ENCODE measurements at places on chromosomes 3 and 15.

DNA sequence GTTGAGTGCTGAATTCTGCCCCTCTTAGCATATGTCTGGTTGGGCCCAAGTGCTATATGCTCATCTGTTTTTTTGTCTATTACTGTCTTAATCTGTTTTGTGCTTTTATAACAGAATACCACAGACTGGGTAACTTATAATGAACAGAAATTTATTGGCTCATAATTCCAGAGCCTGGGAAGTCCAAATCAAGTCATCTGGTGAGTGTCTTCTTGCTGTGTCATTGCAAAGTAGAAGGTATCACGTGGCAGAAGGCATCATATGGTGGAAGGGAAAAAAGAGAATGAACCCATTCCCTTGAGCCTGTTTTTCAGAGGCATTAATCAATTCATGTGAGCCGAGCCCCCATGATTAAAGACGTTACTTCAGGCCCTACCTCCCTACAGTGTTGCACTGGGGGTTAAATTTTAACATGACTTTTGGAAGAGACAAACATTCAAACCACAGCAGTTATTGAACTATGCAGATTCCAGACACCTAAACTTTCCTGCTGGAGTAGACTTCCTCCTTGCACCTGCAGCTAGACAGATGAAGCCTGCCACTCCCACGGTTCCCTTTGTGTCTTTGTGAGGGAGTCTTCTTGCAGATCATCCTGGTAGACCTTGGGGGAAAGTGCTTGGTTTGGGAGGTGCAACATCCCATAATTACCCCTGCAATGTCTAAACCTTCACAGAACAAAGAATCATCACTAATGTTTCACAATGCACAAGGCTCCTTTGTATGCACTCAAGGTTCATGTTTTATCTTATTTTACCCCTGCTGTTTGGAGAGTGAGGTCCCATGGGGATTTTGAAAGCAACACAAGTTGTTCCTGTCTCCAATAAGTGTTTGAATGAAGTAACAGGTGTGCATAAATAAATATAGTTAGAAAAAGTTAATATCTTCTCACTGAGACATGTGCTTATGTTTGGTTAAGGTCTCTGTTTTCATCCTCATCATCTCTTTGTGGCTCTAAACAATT, 64.7 kb upstream of the XCR1 start:
- no peak for DNase-seq

DNA sequence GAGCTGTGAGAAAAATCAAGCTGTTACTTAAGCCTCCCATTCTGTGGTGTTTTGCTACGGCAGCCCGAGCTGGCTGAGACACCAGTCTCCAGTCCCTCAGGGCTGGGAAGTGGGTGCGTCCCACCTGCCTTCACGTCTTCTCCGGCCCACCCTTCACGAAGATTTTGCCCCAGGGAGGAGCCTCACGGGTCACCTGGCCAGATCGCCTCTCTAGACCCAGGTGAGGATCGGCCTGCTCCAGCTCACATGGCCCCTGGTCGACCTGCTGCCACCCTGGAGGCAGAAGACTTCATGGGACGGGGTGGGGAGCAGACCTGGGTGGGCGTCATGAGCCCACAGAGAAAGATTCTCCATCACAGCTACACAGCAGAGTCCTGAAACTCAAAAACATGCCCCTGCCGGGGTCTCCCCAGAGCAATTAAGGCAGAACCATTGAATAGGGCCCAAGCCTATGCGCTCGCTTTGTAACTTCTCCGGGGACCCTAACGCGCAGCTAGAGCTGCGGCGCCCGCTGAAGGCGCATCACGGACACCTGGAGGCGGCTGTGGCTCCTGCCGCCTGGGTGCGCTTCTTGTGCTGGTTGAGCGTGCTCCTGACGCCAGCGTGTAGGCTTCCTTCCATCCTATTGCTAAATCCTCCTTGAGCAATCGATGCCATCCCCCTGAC, 92.6 kb upstream of the ALDH1A3 start:
- DNase-seq = no peak

- no peak for DNase-seq
Measured at GRCh38 chr3:182629521-182629920, 163.8 kb upstream of the ATP11B start.

- no peak for DNase-seq
Measured at GRCh38 chr15:83809345-83809744, 155.4 kb downstream of the ADAMTSL3 start.

GRCh38 chr3:142273501-142273900, 48.1 kb upstream of the GK5 start:
- no peak for DNase-seq

DNA sequence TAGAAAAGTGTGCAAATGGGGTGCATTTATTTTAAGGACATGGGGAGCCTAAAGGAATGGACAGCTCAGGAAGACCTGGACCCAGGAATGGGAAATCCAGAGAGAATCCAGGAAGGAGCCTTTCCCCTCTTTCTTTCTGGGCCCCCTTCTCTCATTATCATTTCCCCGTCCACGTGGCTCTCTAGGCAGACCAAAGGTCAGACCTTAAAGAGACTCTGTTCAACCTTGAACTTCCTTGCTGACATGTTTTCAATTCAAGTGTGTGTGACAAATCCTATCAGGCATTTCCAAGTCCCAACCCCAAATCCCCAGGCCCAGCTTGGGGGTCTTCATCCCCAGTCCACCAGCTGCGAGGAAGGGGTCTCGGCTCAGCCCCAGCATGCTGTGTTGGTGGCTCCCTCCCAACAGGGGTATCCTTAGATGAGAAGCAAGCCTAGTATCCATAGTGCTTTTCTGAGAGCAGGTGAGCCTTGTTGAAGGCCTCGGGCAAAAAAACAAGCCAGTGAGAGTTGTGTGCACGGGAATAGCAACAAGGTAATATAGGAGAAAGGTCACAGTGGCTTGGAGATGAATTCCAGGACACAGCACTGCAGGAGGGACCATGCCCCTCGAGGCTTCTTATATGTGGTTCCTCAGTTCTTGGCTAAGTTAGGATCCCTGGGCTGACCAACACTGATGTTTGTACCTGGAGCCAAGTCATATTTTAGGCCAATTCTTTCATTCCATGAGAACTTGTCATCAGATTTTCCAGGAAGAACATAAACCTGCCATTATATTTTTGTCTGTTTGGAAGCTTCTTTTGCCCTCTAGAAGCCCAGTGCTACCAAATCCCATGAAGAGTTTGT, 130.0 kb downstream of the ASB7 start:
- no peak for DNase-seq

- DNase-seq = no peak
Measured at GRCh38 chr3:52080830-52081719, 24.7 kb upstream of the DUSP7 start.

GRCh38 chr15:48458876-48459275, 127.6 kb downstream of the DUT start:
- no peak for DNase-seq

Data from NCI-H1417 treated with DMSO at 0.1 percent for 48 hours (cell line).